Esophagus squamous epithelium (tissue), 5 donors: ENCODE measurements at places on chromosomes 4 and X. TPM values are rescaled to one million over a fixed set of nuclear protein-coding genes. Genes with fewer than 3 reads are reported as not detected.

- no peak overlapping the region for H3K27ac ChIP-seq
- H3K4me1 ChIP-seq = no peaks in the 10 kb centered on the region
- no peaks in the 10 kb centered on the region for H3K27me3 ChIP-seq
Measured at GRCh38 chr4:83821493-83821892, 285.6 kb downstream of the GPAT3 start.

DNA sequence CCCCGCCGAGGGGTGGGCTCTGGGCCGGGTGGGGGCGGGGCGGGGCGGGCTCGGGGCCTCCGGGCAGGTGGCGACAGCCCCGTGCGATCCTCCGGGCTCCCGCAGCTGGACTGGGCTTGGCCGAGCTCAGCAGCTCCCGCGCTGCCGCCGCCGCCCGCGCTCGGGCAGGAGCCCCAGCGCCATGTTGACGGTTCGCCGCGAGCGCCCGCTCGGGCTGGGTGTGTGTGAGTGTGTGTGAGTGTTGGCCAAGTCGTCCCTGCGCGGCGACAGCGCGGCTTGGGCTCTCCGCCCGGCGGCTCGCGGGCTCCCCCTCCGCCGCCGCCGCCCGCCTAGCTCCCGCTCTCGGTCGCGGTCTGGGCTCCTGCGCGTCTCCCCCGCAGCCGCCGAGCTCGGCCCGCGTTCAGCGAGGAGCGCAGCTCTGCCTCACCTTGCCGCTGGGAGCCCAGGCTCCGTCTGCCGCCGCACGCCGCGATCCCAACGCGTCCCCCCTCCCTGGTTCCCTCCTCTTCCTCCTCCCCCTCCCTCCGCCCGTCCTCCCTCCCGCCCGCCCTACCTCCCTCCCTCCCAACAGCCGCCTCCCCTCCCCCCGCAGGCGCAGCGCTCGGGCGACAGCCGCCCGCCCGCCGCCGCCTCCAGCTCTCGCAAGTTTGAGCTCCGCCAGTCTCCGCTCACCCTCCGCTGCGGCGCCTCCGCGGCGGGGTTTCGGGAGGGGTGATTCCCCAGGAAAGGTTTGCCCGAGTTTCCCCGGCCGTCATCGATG is at the start of gene BCOR:
BCOR (minus strand) TSS at position 455 of the 760 bp plus-strand sequence. CDS start 20,029 bp downstream, outside the sequence.
- H3K27ac ChIP-seq = peak within 1 kb of the TSS; percentile 93
- peak within 1 kb of the TSS; percentile 74 for H3K4me3 ChIP-seq
- no peaks in the 10 kb centered on the region for H3K27me3 ChIP-seq
- H3K4me1 ChIP-seq = peaks cover 20% of the 10 kb centered on the region

- DNase-seq = no peak
- no peaks in the 10 kb centered on the region for H3K4me1 ChIP-seq
- H3K36me3 ChIP-seq = no peaks in the 10 kb centered on the region
Measured at GRCh38 chr4:169941141-169941540, 85.1 kb downstream of the MFAP3L start.

DNA sequence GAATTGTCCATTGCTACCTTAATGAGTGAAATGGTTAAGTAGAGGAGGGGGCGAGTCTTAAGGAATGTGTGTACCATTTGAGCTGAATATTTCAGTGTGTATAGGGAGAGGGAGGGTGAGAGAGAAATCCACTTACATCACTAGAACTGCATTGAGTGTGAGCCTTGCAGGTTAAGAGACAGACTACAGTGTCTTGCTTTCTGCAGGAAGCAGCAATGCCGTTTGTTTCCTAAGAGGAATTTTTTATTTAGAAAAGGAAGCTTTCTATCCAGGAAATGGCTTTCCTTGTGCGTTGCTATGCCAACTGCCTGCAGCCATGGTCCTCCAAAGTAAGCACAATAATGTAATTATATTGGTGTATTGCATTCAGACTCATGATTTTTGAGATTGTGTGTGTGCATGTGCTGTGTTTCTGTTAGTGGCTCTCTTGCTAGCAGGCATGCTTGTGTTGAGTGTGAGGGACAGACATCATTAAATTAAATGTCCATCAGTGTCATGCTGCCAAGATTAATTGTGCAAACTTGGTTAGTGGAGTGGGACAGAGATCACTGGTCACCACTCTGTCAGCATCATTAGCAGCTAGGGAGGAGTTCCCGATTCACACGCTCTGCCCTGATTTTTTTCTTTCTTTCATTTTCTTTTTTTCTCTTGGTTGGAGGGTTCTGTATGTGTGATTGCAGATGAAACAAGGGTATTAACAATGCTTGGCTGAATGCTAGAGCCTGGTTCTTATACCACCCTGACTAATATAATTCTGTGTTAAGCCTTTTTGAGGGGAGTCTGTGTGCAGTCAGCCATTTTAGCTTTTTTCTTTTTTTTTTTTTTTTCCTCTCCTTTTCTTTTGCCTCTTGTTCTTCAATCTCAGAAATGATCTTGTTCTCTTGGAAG is 164.3 kb downstream of the RAPGEF2 start:
- no peak for DNase-seq
- H3K27me3 ChIP-seq = no peaks in the 10 kb centered on the region
- H3K36me3 ChIP-seq = no peaks in the 10 kb centered on the region
- no peak overlapping the region for H3K27ac ChIP-seq

- H3K27me3 ChIP-seq = no peaks in the 10 kb centered on the region
- H3K27ac ChIP-seq = no peak overlapping the region
- no peaks in the 10 kb centered on the region for H3K4me1 ChIP-seq
Measured at GRCh38 chr4:142933207-142933606, 87.1 kb upstream of the INPP4B start.

DNA sequence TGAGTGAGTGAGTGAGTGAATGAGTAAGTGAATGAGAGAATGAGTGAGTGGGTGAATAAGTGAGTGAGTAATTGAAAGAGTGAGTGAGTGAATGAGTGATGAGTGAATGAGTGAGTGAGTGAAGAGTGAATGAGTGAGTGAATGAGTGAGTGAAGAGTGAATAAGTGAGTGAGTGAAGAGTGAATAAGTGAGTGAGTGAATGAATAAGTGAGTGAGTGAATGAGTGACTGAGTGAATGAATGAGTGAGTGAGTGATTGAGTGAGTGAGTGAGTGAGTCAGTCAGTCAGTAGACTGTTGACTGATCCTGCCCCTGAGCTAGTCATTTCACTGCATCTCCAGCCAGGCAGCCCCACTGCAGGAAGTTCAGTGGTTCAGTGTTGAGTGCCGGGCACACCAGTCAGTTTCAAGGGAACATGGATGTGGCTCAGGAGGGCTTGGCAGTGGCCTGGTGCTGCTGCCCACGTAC is 228.4 kb upstream of the PSAPL1 start:
- no peak overlapping the region for H3K4me3 ChIP-seq
- H3K27ac ChIP-seq = no peak overlapping the region
- no peaks in the 10 kb centered on the region for H3K4me1 ChIP-seq
- peaks cover 6% of the 10 kb centered on the region for H3K27me3 ChIP-seq
- DNase-seq = no peak
- H3K36me3 ChIP-seq = no peaks in the 10 kb centered on the region

- DNase-seq = no peak
- H3K27ac ChIP-seq = no peak overlapping the region
- H3K27me3 ChIP-seq = no peaks in the 10 kb centered on the region
- no peak overlapping the region for H3K4me3 ChIP-seq
- no peaks in the 10 kb centered on the region for H3K4me1 ChIP-seq
Measured at GRCh38 chr4:104217526-104217925, 277.2 kb downstream of the CXXC4 start.

DNA sequence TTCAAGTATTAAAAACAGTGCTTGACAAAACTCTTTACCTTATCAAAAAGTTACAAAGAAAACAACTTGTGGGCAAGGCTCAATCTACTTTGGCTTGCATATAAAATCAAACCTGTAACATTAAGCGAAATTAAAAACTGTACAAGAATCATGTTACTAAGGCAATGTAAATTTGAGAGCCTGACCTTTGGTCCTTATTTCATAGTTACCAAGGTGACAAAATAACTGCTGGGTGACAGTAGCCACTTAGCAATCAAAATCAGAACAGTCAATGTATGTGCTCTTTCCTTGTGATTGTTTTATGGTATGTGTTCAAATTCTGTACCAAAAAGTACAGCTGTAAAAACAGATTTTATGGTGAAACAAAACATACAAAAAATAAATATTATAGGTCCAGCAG is 204.0 kb downstream of the RASL11B start:
- no peak overlapping the region for H3K27ac ChIP-seq
- H3K4me1 ChIP-seq = no peaks in the 10 kb centered on the region
- DNase-seq = no peak
- no peak overlapping the region for H3K4me3 ChIP-seq

DNA sequence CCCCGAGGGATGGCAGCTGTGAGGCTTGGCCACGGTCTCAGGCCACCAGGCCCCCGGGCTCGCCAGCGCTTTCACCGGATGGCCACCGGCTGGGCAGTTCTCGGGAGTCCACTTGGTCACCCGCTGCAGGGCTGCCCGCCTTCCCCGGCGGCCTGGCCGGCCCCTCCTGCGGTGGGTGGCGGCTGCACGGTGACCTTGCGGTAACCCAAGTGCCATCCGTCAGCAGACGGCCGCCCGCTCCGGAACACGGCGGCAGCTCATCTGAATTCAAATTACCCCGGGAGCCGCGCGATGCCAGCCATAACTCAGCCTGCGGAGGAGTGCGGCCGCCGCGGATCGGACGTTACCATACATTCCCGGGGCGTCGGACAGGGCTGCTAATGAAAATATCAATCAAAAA is 60.7 kb downstream of the FAM53A start:
- no peaks in the 10 kb centered on the region for H3K27me3 ChIP-seq
- DNase-seq = no peak
- no peaks in the 10 kb centered on the region for H3K36me3 ChIP-seq

DNA sequence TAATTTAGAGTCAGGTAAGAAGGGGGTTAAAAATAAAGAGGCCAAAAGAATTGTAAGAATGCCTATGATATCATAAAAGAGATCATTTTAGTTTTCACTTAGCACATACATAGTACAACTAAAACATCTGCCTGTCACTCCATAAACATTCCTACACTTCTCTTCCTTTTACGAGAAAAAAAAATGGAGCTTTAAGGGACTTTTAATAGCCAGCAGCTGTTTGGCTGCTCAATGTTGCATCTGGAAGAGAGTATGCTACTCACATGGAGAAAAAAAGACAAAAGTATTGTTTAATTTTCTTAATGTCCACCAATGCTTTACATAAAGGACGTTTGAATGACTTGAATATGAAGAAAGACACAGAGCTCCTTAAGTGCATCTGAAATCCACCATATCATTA is 48.7 kb upstream of the TNIP3 start:
- H3K27ac ChIP-seq = no peak overlapping the region
- H3K36me3 ChIP-seq = no peaks in the 10 kb centered on the region

GRCh38 chr4:128029907-128030306 is 31.2 kb upstream of the LARP1B start:
- no peak overlapping the region for H3K4me3 ChIP-seq
- H3K4me1 ChIP-seq = no peaks in the 10 kb centered on the region
- H3K27ac ChIP-seq = no peak overlapping the region
- no peaks in the 10 kb centered on the region for H3K36me3 ChIP-seq

GRCh38 chrX:48897157-48897624 is 377 bp downstream of the TIMM17B start:
- H3K36me3 ChIP-seq = no peaks in the 10 kb centered on the region
- peak overlapping the region; percentile 66 for H3K4me3 ChIP-seq
- DNase-seq = no peak
- H3K4me1 ChIP-seq = peaks cover 16% of the 10 kb centered on the region
- H3K27me3 ChIP-seq = no peaks in the 10 kb centered on the region

DNA sequence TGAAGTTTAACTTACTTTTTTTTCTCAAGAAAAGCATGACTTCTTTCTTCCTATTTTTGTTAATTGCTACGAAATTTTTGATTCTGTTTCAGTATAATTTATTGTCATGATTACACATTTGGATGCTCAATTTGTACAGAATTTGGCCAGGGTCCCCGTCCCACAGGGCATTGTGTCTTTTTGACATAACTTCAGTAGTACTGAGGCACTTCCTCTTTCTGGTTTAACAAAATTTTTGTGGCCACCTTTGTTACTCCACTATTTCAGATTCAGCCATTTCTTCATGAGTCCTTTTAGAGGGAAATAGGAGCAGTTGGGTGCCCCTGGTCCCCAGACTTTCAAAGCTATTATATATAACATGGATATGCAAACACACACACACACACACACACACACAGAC is 1248.7 kb downstream of the PCDH7 start:
- H3K27me3 ChIP-seq = no peaks in the 10 kb centered on the region
- no peaks in the 10 kb centered on the region for H3K4me1 ChIP-seq
- no peak for DNase-seq
- H3K36me3 ChIP-seq = no peaks in the 10 kb centered on the region
- no peak overlapping the region for H3K4me3 ChIP-seq

DNA sequence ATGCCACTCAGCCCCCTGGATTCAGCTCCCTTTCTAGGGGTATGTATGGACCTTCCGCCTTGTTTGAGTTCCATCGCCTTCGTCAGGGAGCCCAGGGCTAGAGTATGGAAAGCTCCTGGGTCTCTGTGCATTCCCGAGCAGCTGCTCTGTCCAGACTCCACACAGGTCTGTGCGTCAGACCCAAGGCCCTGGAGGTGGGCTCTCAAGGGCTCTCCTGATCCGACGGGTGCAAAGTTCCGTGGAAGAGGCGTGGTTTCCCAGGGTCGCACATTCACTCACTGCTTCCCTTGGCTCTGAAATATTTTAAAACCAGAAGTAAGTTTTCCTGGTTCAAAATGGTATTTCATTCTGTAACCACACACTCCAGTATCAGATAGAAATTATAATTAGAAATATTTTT is 863.2 kb downstream of the TRIML1 start:
- H3K36me3 ChIP-seq = no peaks in the 10 kb centered on the region
- no peak overlapping the region for H3K27ac ChIP-seq
- DNase-seq = no peak
- no peak overlapping the region for H3K4me3 ChIP-seq
- H3K27me3 ChIP-seq = no peaks in the 10 kb centered on the region

DNA sequence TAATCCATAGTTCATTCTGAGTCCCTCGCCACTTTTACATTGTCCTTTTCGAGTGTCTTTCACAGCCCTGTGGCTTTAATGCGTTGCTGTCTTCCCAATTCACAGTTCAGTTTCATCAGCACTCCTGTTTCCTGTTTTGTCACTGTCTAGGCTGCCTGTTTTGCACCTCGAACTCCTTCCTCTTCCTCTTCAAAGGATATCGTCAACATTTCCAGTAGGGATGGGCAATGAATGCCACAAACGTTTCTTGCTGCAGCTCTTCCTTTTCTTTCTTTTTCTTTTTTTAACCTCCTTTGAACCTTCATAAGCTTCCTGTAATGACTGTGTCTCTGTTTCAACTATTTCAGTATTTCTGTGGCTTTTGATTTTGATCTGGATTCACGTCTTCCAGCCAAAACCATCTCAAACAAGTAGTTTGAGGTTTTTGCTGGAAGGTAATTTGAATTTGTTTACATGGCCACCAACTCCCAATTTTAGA is 105.4 kb downstream of the ANXA3 start:
- H3K4me1 ChIP-seq = no peaks in the 10 kb centered on the region
- no peak overlapping the region for H3K4me3 ChIP-seq
- H3K36me3 ChIP-seq = no peaks in the 10 kb centered on the region
- no peak for DNase-seq
- no peaks in the 10 kb centered on the region for H3K27me3 ChIP-seq
- peak overlapping the region; percentile 30 for H3K27ac ChIP-seq

- peak overlapping the region; percentile 13 for H3K27ac ChIP-seq
- no peak overlapping the region for H3K4me3 ChIP-seq
- peaks cover 32% of the 10 kb centered on the region for H3K36me3 ChIP-seq
- peaks cover 38% of the 10 kb centered on the region for H3K4me1 ChIP-seq
- no peak for DNase-seq
Measured at GRCh38 chr4:38129460-38130227, 169.4 kb downstream of the PTTG2 start.

GRCh38 chr4:167492007-167492406 is 257.7 kb upstream of the SPOCK3 start:
- no peak overlapping the region for H3K4me3 ChIP-seq
- no peak for DNase-seq
- no peaks in the 10 kb centered on the region for H3K27me3 ChIP-seq
- H3K36me3 ChIP-seq = no peaks in the 10 kb centered on the region

The CABS1 gene
- total RNA-seq = not detected

The BMX gene
- 0.79 TPM for total RNA-seq

The TLR6 gene
- 2.1 TPM for total RNA-seq

The ARHGEF38 gene
- total RNA-seq = 0.29 TPM

The HSFX1 gene
- total RNA-seq = not detected

The VSIG4 gene
- 6.7 TPM for total RNA-seq

The PPARGC1A gene
- total RNA-seq = 0.75 TPM

The TACC3 gene
- total RNA-seq = 19.6 TPM
